ENCODE measurements at places on chromosomes 6 and 20.

DNA sequence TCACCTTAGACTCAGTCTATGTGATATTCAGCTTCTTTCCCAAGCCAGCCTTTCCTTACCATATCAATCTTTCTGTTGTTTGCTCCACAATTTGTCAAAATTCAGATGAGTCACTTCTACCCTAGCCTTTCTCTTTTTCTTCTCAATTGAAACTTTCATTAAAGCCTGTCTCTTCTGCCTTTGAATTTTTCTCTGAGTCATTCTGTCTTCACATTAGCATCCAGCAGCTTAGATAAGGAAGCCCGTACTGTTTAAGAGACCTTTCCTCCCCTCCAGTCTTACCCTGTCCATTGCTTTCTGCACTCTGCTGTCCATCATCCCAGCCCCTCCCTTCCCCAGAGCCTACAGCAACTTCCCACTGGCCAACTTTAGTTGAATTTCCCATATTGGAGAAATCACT, 34.9 kb upstream of the RALGAPA2 start:
- DNase-seq, result no peak

- DNase-seq, result peak; percentile 11
Observed at GRCh38 chr20:32112841-32113240, 3.3 kb downstream of the TM9SF4 start.

GRCh38 chr6:8705435-8706020, 270.2 kb upstream of the SLC35B3 start:
- DNase-seq, result no peak

DNA sequence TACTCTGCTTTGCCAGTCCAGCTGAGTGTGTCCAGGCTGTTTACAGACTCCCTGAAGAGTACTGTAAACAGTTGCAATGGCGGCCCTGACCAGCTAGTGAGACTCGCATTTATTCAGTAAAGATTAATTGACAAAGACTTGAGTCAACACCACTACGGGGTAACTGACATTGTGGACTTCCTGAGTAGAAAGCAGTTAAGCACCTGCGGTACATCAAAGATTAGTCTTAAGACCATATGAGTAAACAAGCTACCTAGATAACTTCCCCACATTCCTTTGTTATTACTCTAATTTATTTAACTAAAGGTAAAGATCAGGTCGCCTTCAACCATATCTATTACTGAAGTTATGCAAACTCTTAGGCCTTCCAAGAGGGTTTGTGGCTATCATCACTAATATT, 12.6 kb downstream of the VPS52 start:
- DNase-seq, result no peak

DNA sequence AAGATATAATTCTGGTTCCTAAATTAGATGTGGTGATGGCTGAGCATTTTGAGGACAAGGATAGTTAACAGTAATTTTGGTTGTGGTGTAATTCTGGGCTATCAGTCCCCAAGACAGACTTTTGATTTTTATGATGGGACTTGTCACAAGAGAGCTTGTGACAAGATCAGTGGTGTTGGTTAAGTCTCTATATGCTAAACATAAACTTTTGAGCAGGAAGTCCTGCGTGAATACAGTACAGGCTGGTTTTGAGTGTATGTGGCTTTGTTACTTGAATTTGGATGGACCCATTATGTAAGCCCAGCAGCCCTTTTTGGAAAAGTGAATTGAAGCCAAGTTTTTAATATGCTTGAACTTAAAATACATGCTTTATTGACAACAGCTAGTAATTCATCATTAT, 38.9 kb downstream of the HECA start:
- no peak for DNase-seq

DNA sequence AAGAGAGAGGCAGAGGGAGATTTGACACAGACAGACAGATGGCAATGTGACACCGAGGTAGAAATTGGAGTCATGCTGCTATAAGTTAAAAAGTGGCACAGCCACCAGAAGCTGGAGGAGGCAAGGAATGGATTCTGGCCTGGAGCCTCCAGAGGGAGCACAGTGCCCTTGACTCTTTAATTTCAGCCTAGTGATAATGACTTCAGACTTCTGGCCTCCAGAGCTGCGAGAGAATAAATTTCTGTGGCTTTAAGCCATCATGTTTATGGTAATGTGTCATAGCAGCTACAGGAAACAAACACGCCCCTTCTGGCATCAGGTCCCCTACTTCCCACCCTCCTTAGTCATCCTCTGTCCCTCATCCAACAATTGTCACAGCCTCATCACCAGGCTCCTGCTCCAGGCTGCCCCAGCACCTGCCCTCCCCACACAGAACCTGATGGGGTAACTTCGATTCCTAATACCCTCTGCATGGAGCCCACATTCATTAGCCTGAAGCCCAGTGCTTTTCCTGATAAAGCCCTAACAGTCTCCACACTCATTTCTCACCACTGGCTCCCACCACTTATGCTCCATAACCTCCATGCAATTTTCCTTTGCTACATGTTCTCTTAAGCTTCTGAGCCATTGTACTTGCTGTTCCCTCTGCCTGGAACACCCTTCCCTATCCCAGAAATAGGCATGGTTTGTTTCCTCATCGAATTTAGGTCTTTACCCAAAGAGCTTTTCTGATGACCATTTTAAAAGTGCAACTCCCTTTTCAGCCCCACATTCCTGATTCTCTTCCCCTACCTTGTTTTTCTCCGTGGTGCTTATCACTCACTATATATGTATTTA, 69.7 kb upstream of the TOX2 start:
- no peak for DNase-seq

DNA sequence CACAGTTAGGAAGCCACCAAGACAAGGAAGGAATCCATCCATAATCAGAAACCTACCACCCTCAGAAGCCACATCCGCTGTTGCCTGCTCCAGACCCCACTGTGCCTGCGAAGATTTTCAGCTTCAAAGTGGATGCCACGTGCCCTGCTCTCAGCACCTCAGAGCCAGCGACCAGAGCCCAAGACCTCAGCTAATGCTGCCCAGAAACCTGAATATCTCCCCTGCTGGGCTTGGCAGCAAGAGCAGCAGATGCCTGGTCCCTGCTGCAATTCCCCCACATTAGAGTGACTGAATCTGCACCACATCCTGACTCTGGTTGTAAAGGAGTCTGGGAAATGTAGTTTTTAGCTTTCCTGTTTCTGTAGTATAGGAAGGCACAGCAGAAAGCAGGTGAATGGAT, 10.7 kb upstream of the ULBP3 start:
- DNase-seq, result no peak

GRCh38 chr6:161903584-161904212, 629.8 kb upstream of the AGPAT4 start:
- DNase-seq, result no peak

DNA sequence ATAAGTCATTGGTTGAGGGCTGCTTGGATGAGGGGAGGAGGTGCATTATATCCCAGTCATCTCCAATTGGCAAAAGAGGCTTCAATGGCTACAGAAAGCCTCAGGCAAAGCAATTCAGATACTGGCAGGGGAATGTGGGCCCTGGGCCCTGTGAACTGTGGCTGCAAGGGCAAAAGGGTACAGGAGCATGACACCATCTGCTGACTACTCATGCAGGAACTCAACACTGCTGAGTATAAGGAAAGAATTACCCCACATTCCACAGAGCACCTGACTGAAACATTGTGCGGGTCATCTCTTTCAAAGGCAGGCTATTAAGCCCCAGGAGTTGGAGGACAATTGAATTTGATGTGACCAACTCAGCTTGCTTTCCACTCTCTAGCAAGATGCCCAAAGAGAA, 92.1 kb upstream of the SPTLC3 start:
- no peak for DNase-seq

- no peak for DNase-seq
Observed at GRCh38 chr6:138523347-138524210, 24.3 kb upstream of the NHSL1 start.

- no peak for DNase-seq
Observed at GRCh38 chr6:68593558-68593957, 41.5 kb upstream of the ADGRB3 start.

- DNase-seq, result no peak
Observed at GRCh38 chr6:139903411-139904157, 529.1 kb upstream of the CITED2 start.

GRCh38 chr6:144797881-144798589, 512.9 kb downstream of the UTRN start:
- DNase-seq, result no peak

DNA sequence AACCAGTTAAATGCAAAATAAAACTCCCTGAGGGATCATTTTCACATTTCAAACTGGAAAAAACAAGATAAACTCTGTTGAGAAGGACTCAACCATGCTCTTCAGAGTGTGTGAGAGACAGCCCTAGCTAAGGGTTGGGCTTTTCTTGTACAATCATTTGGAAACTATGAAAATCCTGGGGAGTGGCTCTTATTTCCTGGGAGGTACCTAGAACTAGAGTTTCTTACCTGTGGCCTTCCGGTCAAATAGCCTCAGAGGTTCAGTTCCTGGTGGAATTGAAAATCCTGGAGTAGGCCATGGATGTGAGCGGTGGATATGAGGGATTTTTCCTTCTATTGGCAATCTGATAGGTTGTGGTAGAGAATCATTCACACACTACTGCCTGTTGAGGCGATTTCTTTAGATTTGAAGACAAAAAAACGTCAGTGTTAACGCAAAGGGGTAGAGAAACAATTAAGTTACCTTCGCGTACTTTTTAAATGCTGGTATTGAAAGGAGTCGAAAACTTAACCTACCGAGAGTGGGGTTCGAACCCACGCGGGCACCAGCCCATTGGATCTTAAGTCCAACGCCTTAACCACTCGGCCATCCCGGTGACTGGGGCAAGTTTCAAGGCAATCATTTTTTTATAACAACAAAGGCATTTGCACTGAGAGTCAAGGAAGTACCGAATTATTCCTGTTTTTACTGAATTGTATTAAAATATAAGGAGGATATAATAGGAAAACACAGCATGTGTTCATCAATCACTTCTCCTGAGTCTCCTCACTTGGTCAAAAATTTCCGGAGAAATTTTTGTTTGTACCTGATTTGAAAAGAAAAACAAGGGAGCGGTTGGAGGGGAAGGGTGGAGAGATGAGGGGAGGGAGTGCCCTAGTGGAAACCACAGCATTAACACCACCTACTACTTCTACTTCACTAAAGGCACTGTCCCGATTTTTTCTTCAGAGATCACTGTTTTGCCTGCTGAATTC, 191.3 kb downstream of the OR2B2 start:
- DNase-seq, result no peak

DNA sequence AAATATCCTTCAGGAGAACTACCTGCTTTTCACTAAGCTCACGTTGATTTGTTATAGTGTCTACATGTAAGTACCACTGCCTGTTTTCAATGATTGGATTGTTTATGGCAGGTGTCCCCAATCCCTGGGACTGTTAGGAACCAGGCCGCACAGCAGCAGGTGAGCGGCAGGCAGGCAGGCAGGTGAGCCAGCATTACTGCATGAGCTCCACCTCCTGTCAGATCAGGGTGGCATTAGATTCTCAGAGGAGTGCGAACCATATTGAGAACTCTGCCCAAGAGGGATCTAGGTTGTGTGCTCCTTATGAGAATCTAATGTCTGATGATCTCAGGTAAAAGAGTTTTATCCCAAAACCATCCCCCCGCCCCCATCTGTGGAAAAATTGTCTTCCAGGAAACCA, 303.3 kb downstream of the EYA4 start:
- no peak for DNase-seq

- no peak for DNase-seq
Observed at GRCh38 chr6:116326996-116327395, 43.8 kb upstream of the DSE start.

- no peak for DNase-seq
Observed at GRCh38 chr6:33502486-33502885, 48.1 kb downstream of the ZBTB9 start.

DNA sequence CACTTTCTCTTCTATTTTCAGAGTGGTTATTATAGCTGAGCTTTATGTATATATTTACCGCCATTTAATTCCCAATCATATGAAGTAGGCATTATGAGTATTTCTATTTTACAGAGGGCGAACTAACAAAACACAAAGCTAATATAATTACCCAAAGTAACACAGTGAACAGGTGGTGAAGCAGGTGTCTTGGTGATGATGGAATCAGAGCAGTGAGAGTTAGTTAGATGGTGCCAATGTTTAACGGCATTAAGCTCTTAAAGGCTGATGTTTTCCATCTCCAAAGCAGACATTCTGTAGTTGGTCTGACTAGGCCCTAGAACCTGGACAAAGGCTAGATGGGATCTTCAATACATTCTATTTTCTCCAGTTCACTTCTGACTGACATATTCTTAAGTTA, 551.1 kb upstream of the SYNCRIP start:
- no peak for DNase-seq

GRCh38 chr20:46235077-46235476, 73.2 kb downstream of the CDH22 start:
- DNase-seq, result no peak

GRCh38 chr6:136950436-136951126, 28.5 kb downstream of the SLC35D3 start:
- no peak for DNase-seq

DNA sequence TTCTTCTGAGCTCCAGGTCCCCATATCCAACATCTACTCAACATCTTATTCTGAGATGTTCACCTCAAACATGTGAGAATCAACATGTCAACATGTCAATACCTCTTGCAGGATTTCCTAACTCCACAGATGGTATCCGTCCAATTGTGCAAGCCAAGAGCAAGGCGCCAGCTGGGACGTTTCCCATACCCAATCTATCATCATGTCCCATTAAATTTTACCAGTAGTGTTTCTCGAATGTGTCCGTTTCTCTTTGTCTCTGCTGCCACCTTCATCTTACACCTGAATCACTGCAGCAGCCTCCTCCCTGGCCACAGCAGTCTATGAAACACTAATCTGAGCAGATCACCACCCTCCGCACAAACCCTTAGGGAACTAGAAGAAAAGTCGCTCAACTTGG, 78.0 kb upstream of the RPS6KA2 start:
- no peak for DNase-seq

DNA sequence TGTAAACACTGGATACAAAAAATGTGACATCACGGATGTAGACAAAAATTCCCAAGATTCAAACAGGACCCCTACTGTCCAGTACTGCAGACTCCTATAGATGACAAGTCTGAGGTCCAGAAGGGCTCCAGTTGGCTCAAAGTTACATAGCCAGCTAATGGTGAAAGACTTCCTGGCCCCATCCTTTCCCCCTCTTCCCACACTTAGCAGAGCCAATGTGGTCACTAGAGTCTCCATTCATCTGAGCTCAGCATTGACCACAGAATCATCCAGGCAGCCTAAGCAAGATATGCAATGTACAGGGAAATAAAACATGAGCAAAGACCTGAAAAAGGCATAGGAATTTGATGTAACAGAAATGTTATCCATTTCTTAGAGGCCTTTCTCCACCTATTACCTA, 180.5 kb downstream of the ADAT2 start:
- no peak for DNase-seq

DNA sequence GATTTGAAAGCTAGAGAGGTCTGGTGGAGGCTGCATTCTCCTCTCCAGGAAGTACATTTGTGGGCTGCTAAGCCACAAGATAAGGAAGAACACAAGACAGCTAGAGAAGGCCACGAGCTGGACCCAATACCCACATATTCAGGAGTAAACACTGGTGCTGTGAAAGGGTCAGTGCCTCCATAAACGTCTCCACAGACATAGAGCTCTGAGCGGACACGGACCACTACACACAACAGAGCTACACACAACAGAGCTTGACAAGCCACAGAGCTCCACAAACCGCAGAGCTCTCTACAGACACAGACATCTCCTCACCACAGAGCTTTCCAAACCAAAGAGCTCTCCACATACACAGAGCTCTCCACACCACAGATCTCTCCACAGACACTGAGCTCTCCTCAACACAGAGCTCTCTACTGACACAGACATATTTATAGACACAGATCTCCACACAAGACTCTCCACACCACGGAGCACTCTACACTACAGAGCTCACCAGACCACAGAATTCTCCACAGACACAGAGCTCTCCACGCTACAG, 51.9 kb downstream of the ERMARD start:
- no peak for DNase-seq

Data from CD4-positive, alpha-beta T cell treated with Interleukin-2 at 100 ng/mL for 4 hours (primary cell).